Fibroblast of mammary gland (primary cell): ENCODE measurements at places on chromosomes 3 and 15.

DNA sequence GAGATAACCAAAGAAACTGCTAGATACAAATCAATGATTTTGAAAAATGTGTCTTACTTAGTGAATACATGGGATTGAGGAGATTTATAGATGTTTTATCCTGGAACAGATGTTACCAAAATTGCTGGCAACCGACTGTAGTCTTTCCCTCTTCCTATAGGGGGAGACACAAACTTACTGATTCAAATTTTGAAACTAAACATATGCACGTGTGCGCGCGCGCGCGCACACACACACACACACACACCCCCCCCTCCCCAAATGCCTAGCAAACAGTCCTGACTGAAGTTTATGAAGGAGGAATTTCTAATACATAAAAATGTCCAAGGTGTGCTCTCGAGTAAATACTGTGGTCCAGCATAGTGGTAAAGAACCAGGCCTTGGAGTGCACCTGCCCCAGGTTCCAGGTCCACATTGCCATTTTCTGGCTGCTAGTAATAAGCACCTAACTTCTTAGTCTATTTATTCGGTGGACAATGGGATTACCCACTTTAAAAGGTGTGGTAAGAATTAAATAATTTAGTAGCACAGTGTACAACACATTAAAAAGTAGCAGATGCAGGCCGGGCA lies 18.5 kb upstream of the C3orf62 start:
- DNase-seq, result peak; percentile 67

DNA sequence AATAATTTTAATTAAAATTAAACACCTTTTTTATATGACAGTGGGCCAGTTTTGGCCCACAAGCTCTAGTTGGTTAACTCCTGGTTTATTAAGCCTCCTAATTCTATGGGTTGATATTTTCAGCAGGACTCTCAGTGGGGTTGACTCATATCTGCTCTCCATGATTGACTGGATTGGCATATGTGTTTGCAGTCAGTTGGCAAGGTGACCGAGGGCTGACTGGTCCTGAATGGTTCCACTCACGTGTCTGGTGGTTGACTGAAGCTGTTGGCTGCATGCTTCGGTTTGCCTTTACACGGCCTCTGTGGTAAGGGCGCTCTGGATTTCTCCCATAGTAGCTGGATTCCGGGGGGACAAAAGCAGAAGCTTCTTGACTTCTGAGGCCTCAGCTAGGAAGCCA lies 65.3 kb upstream of the ZNF280D start:
- peak; percentile 45 for DNase-seq

GRCh38 chr3:58179235-58180098 lies 31.3 kb downstream of the DNASE1L3 start:
- no peak for DNase-seq

DNA sequence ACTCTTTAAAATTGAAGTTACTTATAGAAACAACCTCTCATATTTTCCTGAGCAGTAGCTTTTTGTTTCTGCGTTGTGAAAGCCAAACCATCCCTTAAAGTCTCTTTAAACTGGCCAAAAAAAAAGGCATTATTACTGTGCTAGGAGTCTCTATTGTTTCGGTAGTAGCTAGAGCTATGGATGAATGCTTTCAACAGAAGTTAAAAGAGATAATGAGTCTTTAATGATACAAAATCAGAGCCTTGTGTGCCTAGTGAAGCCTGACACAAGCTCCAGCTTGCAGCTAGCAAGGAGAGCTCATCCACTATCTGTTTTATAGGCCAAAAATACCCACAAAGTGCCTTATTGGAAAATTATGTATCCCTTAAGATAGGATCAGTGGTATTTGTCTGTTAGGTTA lies 360.4 kb upstream of the CDIN1 start:
- DNase-seq, result no peak

DNA sequence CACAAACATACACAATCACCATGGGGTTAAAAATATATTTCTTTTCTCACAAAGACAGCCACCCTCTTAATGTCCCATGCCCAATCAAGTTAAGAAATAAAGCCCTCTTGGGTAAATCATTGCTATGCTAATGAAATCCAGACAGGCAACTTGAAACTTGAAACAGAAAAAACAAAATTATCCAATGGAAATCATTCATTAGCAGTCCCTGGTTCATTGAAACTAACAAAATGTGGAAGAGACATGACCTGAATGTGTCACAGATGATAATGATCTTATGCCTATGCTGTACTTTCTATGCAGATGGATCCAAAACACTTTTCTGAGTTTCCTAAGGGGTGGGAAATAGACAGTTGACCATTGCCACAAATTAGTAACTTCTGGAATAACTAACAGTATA lies 983.7 kb downstream of the MCTP2 start:
- no peak for DNase-seq

DNA sequence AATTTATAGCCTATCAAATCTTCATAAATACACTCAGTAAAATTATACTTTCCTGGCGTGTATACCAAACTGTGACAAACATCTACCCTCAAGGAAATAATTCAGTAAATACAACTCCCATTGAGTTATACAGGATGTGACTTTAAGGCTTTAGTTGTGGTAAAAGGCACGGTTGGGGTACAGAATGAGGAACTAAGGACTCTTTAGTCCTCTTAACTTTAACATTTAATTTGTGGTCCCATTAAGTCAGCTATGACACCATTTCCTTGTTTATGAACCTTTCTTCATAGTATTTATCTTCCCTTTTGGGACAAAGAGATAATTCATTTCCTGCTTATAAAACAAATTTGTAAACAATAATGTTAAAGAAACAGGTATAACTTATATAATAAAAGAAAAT lies 30.2 kb downstream of the IFT80 start:
- no peak for DNase-seq

- DNase-seq, result no peak
Measured at GRCh38 chr3:13241621-13242363, 168.6 kb upstream of the IQSEC1 start.

DNA sequence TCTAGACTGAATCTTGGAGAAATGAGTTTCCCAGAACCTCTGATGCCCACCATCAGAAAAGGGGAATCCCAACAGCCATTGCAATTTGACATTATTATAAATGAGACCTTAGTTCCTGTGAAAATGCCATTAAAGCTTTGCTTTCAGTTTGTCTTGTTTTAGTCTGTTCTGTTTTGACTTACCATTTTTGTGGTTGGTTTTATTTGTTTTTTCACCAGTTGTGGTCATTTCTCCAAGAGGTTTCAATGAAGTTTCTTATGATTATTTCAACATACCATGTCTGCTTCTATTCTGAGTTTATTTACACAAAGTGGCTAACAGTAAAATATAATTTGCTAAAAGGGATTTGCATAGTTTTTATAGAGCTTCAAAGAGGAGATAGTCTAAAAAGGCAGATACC lies 175.0 kb upstream of the MCTP2 start:
- peak; percentile 62 for DNase-seq

- DNase-seq, result no peak
Measured at GRCh38 chr3:193813501-193813830, 220.5 kb downstream of the OPA1 start.

GRCh38 chr15:47773143-47773542 lies 55.8 kb downstream of the SEMA6D start:
- DNase-seq, result no peak

- no peak for DNase-seq
Measured at GRCh38 chr15:78978601-78979179, 33.8 kb upstream of the CTSH start.

DNA sequence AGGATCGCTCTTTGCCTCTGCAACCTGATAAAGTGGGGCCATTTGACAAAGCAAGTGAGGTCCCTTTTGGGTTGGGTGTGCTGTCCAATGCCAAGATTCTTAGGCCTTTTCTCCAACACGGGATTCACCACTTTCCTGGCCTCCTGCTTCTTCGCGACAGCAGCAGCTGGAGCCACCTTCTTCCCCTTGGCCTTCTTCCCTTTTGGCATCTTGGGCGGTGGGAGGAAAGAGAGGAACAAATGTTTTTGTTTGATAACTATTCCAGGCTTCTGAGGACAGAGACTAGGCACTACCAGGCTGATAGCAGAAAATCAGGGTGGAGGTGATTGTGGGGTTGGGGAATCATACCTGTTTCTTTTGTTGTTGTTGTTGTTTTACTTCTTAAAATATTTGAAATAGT lies 30.0 kb upstream of the FAM81A start:
- no peak for DNase-seq

DNA sequence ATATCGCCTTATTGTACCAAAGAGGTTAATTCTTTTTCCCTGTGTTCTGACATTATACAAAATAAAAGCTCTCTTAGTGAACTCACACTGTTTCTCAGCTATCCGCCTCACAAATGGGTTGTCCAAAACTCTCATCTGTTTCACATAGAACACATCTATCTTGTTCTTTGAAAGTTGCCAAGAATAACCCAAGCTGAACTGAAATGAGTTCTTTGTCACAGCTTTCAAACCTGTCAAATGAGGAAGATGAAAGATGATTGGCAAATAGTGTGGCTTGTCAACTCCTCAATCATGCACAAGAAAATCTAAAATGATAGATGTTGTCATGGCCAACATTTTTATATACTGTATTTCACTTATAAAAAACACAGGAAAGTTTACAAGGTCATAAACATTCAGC lies 168.1 kb upstream of the OSTN start:
- no peak for DNase-seq

DNA sequence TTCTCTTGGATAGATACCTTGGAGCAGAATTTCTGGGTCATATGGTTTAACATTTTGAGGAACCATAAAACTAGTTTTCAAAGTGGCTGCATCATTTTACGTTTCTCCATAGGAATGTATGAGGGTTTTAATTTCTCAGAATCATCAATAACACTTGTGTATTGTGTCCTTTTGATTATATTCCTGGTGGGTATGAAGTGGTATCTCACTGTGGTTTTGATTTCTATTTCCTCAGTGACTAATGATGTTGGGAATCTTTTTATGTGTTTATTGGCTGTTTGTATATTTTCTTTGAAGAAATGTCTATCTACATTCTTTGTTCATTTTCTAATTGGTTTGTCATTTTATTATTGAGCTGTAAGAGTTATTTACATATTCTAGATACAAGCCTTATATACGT lies 28.8 kb downstream of the CDIN1 start:
- no peak for DNase-seq

- DNase-seq, result no peak
Measured at GRCh38 chr3:69121950-69122349, 445 bp downstream of the LMOD3 start.

- no peak for DNase-seq
Measured at GRCh38 chr15:87671289-87671688, 585.2 kb downstream of the NTRK3 start.

- DNase-seq, result peak; percentile 77
Measured at GRCh38 chr3:143627336-143627735, 220.9 kb downstream of the SLC9A9 start.

DNA sequence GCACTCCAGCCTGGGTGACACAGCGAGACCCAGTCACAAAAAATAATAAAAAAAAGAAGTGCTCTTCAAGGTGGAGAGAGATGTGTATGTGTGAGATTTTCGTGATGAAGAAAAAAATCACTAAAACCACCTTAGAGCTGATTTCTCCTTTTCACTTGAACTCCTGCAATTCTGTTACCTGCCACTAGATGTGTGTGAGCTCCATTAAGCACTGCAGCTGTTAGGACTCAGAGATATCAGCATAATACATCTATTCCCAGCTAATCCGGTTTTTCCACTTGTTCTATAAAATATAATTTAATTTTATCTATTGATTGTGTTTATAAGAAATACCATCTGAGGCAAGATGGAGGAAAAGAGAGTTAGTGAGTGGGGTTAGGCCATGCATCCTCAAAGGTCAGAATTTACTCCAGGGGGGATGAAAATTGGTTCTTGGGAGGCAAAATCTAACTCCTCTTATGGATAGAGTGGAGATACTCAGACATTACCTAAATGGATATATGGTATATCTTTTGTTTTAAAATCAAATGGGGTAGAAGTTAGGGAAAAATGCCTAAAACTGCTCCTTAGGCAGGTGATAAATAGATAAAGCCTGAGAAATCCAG lies 152.7 kb downstream of the IL20RB start:
- peak; percentile 35 for DNase-seq

DNA sequence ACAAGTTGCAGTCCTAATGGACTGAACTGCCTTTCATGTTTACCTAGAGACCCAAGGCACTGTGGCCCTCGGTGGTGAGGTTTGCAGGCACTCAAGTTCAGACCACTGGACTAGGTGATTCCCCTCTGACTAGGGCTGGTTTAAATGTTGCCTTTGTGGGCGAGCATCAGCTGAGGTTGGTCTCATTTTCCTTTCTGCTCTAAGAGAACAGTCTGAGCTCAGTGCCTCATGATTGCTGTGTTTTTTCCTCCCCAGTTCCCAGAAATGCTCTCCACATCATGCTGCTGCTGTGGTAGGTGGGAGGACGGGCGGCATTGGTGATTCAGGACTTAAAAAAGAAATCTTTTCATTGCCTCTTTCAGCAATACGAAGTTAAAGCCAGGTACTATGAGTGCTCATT lies 237.2 kb downstream of the MBNL1 start:
- no peak for DNase-seq

- DNase-seq, result no peak
Measured at GRCh38 chr3:190396001-190396400, 8.0 kb downstream of the CLDN16 start.

DNA sequence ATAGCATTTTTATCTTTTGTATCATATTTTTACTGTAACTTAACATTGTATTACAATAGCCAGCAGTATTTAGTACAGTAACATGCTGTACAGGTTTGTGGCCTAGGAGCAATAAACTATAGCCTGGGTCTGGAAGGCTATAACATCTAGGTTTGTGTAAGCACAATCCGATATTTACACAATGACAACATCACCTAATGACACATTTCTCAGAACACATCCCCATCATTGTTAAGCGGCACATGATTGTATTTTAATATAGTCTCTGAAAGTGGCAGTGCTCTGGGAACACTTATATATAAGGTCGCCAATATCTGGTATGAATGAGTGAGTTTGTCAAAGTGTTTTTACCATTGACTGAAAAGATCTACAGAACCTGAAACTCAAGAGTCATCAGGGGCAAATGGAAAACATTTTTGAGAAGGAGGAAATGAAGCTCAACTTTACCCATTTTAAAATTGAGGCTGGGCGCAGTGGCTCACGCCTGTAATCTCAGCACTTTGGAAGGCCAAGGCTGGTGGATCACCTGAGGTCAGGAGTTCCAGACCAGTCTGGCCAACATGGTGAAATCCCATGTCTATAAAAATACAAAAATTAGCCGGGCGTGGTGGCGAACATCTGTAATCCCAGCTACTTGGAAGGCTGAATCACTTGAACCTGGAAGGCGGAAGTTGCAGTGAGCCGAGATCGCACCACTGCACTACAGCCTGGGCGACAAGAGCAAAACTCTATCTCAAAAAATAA lies 38.8 kb upstream of the TNFSF10 start:
- no peak for DNase-seq
